ENCODE measurements at places on chromosomes 5 and 9.
A peak's percentile ranks its signal among the peaks of the same experiment; 100 is the strongest.

- no peak for DNase-seq
These were observed 253.4 kb downstream of the ARHGAP26 start for GRCh38 chr5:143023411-143024096.

DNA sequence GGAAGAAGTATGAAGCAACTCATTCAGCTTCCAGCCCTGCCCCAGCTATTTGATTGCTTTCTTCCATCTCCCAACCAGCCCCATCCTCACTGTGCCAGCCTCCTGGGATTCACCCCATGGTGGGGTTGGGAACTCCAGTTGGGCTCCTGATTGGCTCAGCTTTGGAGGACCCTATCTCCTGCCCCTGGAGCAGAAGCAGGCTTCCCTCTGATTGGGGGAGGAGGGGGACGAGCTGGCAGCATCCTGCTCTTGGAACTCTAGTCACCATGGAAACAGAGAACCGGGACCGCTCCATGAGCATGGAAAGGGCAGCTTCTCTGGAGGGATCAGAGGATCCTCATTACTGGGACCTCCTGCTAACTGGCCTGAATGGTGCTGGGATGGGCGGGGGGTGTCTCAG lies 2.6 kb downstream of the SLC6A7 start:
- DNase-seq, result no peak

DNA sequence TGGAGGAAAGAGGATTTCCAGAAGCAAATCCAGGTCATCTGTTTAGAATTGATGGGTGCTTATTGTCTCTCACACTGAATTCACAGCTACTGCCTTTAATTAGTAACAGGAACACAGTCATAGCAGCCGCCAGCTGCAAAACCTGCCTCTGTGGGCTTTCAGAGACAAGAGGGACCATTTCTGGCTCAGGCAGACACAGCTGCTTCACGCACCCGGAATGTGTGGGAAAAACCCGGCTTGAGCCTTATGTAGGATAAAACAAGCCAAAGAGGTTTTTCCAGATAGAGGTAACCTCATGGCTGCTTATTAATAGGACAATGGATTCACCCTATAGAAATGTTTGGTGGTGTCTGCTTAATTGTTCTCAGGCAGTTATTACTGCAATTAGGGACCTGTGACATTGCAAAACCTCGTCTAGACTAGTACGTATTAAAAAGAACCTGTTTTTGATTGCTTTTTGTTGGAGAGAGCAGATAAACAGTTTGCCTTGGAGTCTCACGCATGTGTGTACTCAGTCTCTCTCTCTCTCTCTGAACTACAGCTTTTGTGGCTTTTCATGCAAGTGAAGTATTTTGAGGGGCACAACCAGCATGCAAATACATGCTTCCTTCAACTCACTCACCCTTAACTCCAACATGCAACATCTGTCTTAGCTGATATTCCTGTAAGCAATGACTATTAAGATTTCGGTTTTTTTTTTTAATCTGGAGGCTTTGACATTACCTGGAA lies 302.7 kb downstream of the PLK2 start:
- DNase-seq, result peak; percentile 29

- DNase-seq, result no peak
These were observed 425.6 kb upstream of the MEF2C start for GRCh38 chr5:89308606-89309040.

DNA sequence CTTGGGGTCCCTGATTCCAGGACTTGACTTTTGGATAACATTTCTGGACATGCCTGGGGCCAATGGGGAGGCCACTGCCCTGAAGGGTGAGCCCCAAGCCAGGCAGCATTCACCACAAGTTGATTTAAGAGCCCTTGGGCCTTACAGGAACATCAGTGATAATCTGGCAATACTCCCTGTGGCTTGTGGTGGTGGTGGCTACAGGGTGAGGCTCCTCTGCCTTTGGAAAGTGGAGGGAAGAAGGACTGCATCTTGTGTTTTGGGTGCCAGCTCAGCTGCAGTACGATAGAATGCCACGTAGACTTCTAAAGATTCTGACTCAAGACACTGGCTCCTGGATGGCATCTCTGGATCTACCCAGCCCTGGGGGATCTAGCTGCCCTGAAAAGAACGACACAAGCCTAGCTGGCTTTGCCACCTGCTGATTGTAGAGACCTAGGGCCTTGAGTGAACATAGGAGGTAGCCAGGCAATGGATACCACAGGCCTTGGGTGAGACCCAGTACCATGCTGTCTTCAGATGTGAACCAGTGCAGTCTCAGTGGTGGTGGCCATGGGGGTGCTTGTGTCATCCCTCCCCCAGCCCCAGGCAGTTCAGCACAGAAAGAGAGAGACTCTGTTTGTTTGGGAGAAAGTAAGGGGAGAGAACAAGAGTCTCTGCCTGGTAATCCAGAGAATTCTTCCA lies 79.0 kb upstream of the DAP start:
- no peak for DNase-seq

DNA sequence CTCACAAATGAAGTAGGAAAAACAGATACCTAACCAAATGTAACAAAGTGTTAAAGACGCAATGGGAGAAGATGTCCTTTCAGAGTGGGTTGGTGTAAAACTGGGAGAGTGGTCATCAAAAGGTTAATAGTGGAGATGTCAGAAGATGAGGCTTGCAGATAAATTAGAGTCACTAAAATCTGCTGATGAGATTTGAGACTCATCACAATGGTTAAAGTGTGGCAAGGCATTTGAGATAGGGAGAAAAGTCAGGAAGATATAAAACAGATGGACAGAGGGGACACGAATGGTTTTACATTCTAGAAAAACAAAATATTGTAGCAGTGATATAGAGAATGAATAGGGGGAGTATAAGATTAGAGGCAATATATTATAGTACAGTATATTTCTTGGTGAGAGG lies 406.0 kb upstream of the SEMA6A start:
- DNase-seq, result no peak

GRCh38 chr5:34597034-34598027 lies 58.8 kb upstream of the RAI14 start:
- DNase-seq, result no peak

GRCh38 chr9:31168161-31168560 lies 1216.3 kb upstream of the ACO1 start:
- DNase-seq, result no peak

- no peak for DNase-seq
These were observed 34.8 kb upstream of the IFNK start for GRCh38 chr9:27489087-27489876.

GRCh38 chr9:91907484-91908292 lies 42.3 kb downstream of the ROR2 start:
- DNase-seq, result no peak

GRCh38 chr5:28729067-28729466 lies 1690.7 kb upstream of the CDH9 start:
- no peak for DNase-seq

- no peak for DNase-seq
These were observed 533.3 kb downstream of the LRRC70 start for GRCh38 chr5:63111891-63112290.

Measured in Daoy (cell line).